ENCODE measurements at places on chromosomes 6 and 20.

DNA sequence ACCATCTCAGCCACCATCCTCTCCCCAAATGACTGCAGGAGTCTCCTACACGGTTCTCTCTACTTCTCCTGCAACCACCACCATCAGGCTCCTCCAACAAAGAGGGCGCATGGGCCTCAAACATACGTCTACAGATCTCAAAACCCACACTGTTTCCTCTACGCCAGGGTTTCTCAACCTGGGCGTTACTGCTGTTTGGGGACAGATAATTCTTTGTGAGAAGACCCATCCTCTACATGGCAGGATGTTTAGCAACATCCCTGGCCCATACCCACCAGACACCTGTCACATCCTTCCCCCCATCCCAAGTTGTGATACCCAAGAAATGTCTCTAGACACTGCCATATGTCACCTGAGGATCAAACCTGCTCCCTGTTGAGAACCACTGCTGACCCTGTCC lies 45.0 kb downstream of the ELMO2 start:
- no peak for DNase-seq

- DNase-seq = no peak
These were observed 48.6 kb downstream of the TPD52L1 start for GRCh38 chr6:125201961-125202729.

DNA sequence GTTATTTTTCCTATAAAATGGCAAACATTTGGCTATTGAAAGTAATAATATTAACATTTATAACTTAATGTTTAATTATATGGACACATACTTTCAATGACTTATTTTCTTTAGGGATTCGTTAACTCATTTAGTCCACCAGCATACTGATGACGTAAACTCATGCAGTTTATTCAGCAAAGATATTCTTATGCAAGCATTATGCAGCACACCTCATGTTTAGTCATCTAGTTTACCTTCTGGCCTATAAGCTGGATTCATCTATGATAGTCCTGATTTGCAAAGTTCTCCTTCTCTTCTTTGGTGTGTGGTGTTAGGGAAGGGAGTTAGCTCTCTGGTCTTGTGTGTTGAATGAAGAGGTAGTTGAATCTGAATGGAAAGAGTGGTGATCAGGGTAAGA lies 60.0 kb downstream of the OR2J2 start:
- no peak for DNase-seq

- no peak for DNase-seq
These were observed 220.8 kb downstream of the TRDN start for GRCh38 chr6:123415844-123416468.

DNA sequence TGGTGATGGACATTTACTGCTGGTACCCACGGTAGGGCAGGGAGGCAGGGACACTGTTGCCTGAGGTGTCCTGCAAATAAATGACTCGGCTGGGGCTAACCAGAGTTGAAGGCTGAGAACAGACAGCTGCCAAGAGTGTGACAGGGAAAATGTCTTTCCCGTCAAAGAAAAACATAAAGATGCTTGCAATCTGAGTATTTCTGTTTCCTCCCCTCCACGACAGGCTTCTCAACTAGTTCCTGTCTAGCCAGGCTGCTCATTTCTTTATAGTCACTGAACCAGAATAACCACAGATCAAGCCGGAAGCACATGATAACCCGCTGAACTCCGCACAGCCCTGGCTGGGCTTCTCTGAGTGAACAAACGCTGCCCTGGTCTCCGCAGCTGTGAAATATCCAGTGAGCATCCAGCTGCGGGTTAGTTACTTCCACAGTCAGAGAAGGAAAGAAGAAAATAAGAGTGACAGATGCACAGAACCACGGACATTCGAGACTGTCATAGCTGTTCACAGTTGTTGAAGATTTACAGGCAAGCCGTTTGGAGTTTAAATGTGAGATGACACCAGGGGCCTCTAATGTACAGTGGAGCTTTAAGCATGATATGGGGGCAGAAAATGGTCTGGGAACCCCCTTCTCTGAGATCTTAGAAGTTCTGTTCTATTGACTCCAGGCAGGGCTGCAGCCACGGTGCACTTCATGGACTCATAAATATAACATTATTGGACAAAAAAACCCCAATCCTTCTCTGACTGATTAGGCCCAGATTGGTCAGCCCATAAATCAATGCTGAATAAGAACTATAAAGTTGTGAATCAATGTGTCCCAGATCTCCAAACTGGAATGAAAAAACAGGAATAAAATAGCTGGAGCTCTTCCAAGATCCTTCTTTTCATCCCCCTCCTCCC lies 299.9 kb upstream of the SUPT3H start:
- no peak for DNase-seq
